SHP77 (cell line): ENCODE measurements at places on chromosomes 16 and 17.

- no peak for DNase-seq
Observed at GRCh38 chr16:30488764-30489605, 16.4 kb downstream of the ITGAL start.

GRCh38 chr17:72392056-72393010 lies 271.5 kb downstream of the SOX9 start:
- DNase-seq = no peak

GRCh38 chr16:70678898-70679670 lies 6.8 kb downstream of the MTSS2 start:
- DNase-seq = no peak

DNA sequence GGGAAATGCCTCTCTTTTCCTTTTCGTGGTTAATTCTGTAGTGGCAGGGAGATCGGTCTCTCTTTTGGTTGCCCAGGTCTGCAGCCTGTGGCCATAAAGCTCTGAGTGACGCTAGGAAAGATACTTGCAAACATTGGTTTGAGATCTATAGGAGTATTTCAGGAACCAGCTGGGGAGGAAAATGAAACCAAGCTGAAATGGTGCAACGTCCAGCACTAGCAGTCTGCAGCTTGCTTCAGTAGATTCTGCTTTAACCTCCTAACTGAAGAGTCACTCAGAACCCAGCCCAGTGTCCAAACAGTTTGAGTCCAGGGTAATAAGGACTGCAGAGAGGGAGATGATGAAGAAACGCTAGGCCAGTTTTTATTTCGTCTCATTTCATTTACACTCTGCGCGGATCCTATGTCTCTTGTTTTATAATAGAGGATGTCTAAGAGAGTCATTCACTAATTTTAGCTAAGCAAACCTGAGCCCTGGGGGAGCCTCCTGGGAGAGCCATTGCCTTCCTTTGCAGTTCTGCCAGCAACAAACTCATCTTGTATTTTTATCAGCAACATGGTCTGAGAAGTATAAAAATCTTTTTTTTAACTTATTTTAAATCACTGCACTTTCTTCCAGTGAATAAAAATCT lies 12.0 kb downstream of the SP2 start:
- DNase-seq = no peak

DNA sequence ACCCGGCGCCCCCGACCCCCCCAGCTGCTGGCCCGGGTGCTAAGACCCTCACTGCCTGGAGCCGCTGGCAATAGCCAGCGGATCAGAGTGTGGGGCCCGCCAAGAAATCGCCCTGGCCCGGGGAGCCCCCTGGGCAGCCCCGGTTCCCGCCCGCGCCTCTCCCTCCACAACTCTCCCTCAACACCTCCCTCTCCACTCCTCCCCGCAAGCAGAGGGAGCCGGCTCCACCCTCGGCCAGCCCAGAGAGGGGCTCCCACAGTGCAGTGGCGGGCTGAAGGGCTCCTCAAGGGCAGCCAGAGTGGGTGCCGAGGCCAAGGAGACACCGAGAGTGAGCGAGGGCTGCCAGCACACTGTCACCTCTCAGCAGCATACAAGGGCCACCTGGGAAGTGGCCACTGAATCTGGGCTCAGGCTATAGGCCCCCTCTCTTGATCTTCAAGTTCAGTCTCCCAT lies 385.5 kb downstream of the SEC14L1 start:
- no peak for DNase-seq

- no peak for DNase-seq
Observed at GRCh38 chr16:29903590-29903989, 3.3 kb downstream of the ASPHD1 start.

GRCh38 chr17:33873201-33873617 lies 381.9 kb upstream of the CCL2 start:
- no peak for DNase-seq

DNA sequence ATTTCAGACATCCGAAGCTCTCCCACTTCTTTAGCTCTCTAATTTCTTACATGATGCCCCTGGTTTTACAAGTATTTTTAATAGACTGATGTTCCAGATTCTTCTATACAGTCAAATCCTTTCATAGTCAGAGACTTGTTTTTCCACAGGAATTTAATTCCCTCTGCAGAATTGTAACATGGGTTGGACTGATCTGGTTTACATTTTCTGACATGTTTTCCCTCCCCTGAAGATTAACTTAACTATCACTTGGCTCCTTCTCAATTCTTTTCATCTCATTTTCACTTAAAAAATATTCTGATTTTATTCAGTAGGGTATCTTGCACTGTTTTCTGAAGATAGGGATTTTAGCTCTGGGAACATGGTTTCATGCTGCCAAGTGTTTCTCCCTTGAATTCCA lies 352.2 kb downstream of the MAF start:
- no peak for DNase-seq

- no peak for DNase-seq
Observed at GRCh38 chr17:5714993-5715392, 130.7 kb upstream of the NLRP1 start.
